Neural crest cell (in vitro differentiated cells): ENCODE measurements at places on chromosomes 2 and 18. TPM values are rescaled to one million over a fixed set of nuclear protein-coding genes. Genes with fewer than 3 reads are reported as not detected.
A peak's percentile ranks its signal among the peaks of the same experiment; 100 is the strongest.

- DNase-seq = no peak
- H3K36me3 ChIP-seq = no peaks in the 10 kb centered on the region
- H3K27ac ChIP-seq = no peak overlapping the region
- H3K4me3 ChIP-seq = no peak overlapping the region
Measured at GRCh38 chr2:240458900-240459391, 23.5 kb downstream of the GPC1 start.

DNA sequence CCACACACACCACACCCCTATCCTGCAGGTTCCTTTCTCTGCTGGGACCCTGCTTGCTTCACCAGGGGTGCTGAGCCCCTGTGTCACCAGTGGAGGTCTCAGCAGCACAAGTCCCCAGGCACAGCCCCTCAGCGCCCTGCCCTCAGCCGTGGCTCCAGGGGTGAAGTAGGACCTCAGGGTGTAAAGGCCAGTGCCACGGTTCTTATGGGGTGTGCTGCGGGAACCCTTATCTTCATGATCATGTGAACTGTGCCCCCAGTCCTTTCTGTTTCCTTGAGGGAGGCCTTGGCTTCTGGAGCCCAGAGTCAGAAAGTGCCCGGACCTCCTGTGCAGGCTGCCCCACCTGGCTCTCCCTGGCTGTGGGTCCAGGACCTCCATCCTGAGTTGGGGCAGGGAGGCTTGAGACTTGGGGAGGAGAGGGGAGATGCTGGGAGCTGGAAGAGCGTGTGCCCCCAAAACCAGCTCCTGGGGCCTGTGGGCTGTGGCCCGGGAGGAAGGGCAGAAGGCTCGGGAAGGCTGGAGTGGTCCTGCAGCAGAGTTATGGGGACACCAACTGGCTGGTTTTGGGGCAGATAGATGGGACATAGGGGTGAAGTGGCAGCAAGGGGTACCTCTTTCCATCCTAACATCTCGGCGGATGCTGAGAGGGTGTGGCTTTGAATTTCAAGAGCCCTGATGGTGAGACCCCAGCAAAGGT is 20.2 kb upstream of the KLF11 start:
- H3K27me3 ChIP-seq = peaks cover 12% of the 10 kb centered on the region
- no peaks in the 10 kb centered on the region for H3K36me3 ChIP-seq
- DNase-seq = no peak
- no peak overlapping the region for H3K4me3 ChIP-seq
- H3K4me1 ChIP-seq = no peaks in the 10 kb centered on the region

Gene LIPG
- total RNA-seq = 28.4 and 32.4 TPM in 2 replicates

DNA sequence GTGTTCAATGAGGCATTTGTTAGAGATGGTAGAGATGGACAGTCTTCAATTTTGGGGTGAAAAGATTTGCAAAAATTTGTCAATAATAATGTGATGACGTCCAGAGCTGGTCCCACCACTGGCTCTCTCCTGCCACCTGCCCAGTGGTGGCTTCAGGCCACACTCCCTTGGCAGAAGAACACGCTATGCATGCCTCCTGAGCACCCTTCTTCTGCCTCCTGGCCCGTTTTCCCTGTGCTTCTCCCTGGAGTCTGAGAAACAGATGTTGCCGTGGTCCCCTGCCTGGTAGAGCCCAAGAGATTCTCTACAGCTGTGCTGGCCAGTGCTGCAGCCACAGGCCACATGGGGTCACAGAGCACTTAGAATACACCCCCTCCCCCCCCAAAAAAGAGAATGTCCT is 33.6 kb downstream of the INPP5D start:
- H3K27ac ChIP-seq = no peak overlapping the region
- no peaks in the 10 kb centered on the region for H3K4me1 ChIP-seq
- DNase-seq = no peak
- H3K36me3 ChIP-seq = no peaks in the 10 kb centered on the region

- no peak overlapping the region for H3K27ac ChIP-seq
- H3K4me3 ChIP-seq = no peak overlapping the region
- H3K4me1 ChIP-seq = no peaks in the 10 kb centered on the region
- H3K36me3 ChIP-seq = no peaks in the 10 kb centered on the region
- no peak for DNase-seq
Measured at GRCh38 chr2:100588071-100588786, 25.4 kb downstream of the PDCL3 start.

GRCh38 chr2:603427-603826 is 73.8 kb downstream of the TMEM18 start:
- no peaks in the 10 kb centered on the region for H3K27me3 ChIP-seq
- no peak overlapping the region for H3K27ac ChIP-seq
- H3K36me3 ChIP-seq = no peaks in the 10 kb centered on the region
- H3K4me3 ChIP-seq = no peak overlapping the region
- H3K4me1 ChIP-seq = no peaks in the 10 kb centered on the region
- DNase-seq = no peak

DNA sequence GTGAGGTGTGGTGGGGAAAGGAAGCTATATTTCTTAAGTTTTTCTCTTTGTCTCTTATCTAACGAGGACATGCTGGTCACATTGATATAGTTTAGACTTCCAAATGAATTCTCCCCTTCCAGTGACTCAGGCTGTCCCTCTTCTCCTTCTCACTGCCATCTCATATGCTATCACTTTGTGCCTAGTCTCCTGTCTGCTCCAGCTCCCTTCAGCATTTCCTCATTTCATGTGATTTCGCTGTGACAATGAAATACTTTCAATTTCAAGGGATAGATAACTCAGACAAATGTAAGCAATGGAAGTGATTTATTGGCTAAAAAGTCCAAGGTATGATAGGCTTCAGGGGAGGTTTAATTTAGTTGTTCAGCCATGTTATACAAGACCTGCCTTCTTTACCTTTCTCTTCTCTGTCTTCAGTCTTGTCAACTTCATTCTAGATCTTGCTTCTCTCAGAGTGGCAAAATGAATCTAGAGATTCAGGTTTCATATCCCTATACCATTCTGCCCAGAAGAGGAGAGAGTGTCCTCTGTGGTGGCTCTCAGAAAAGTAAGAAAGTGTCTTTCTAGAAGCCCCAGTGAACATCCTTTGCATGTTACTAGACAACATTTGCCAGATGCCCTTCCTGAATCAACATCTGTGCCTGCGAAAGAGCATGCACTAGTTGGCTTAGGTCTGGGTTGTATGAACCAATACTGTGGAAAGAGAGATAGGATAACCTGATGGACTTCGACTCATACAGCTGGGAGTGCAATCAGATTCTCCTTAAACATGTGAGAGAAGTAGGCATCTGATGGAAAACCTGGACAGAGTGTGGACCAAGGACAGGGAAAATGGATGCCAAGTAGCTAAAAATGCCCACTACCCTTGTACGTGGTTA is 29.9 kb upstream of the GPR155 start:
- no peaks in the 10 kb centered on the region for H3K4me1 ChIP-seq
- no peak overlapping the region for H3K27ac ChIP-seq
- no peak for DNase-seq

- peaks cover 25% of the 10 kb centered on the region for H3K36me3 ChIP-seq
- H3K4me1 ChIP-seq = peaks cover 23% of the 10 kb centered on the region
- no peaks in the 10 kb centered on the region for H3K27me3 ChIP-seq
- H3K4me3 ChIP-seq = no peak overlapping the region
- DNase-seq = no peak
Measured at GRCh38 chr2:101832114-101832513, 134.6 kb downstream of the MAP4K4 start.

Gene GCG
- total RNA-seq = 0.27 TPM in 1 of 2 replicates, not detected in the other

GRCh38 chr2:174607989-174608865 is 10.6 kb upstream of the WIPF1 start:
- no peaks in the 10 kb centered on the region for H3K27me3 ChIP-seq
- DNase-seq = no peak
- H3K4me1 ChIP-seq = peaks cover 4% of the 10 kb centered on the region
- no peak overlapping the region for H3K4me3 ChIP-seq
- H3K27ac ChIP-seq = no peak overlapping the region

- peaks cover 11% of the 10 kb centered on the region for H3K27me3 ChIP-seq
- no peak overlapping the region for H3K4me3 ChIP-seq
- DNase-seq = no peak
- H3K4me1 ChIP-seq = no peaks in the 10 kb centered on the region
Measured at GRCh38 chr2:98846041-98846440, 90.0 kb downstream of the CRACDL start.

- peaks cover 2% of the 10 kb centered on the region for H3K36me3 ChIP-seq
- H3K4me3 ChIP-seq = no peak overlapping the region
- H3K27me3 ChIP-seq = no peaks in the 10 kb centered on the region
- no peak for DNase-seq
Measured at GRCh38 chr2:234858145-234858544, 93.7 kb upstream of the SH3BP4 start.

GRCh38 chr2:58762176-58762781 is 521.2 kb upstream of the FANCL start:
- no peak overlapping the region for H3K27ac ChIP-seq
- no peaks in the 10 kb centered on the region for H3K4me1 ChIP-seq
- H3K4me3 ChIP-seq = no peak overlapping the region
- no peaks in the 10 kb centered on the region for H3K36me3 ChIP-seq
- H3K27me3 ChIP-seq = peaks cover 2% of the 10 kb centered on the region
- peak; percentile 60 for DNase-seq

GRCh38 chr18:27004056-27004829 is 138.7 kb upstream of the AQP4 start:
- H3K4me3 ChIP-seq = no peak overlapping the region
- no peaks in the 10 kb centered on the region for H3K27me3 ChIP-seq
- H3K27ac ChIP-seq = peak overlapping the region; percentile 79
- H3K36me3 ChIP-seq = no peaks in the 10 kb centered on the region
- H3K4me1 ChIP-seq = peaks cover 8% of the 10 kb centered on the region
- DNase-seq = no peak

Gene TRPM8
- total RNA-seq = 0.07 TPM in 1 of 2 replicates, not detected in the other

DNA sequence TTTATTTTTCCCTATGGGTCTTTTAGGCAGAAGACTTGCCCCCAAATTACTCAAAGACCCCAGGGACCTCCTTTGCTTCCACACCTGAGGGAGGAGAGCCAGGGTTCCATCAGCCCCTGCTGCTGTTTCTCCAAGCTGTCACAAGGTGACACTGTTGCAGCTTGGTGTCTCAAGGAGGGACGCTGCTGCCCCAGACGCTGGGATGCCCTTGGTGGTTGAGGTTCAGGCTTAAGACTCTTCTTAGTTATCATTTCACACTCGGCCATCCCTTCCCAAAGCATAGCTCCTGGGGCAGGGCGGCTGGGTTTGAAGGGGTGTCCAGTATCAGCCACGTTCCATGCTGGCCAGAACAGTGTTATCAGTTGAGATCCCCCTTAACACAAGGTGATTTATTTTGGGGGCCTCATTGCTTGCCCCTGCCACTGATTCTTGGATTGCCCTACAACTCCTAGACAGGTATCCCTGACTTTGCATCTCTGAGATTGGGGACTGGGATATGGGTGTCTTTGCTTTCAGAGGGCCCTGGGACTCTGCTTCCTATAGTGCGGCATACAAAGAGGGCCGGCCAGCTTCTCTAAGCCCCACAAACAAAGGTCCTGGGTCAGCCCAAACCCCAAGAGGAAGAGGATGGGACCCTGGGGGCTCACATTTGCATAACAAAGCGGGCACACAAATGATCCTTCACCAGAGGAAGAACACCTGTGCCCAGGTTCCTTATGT is 22.7 kb downstream of the GPR55 start:
- H3K27me3 ChIP-seq = no peaks in the 10 kb centered on the region
- peak; percentile 40 for DNase-seq
- H3K4me3 ChIP-seq = no peak overlapping the region
- peaks cover 34% of the 10 kb centered on the region for H3K4me1 ChIP-seq
